ENCODE measurements at places on chromosomes 3 and 15.

DNA sequence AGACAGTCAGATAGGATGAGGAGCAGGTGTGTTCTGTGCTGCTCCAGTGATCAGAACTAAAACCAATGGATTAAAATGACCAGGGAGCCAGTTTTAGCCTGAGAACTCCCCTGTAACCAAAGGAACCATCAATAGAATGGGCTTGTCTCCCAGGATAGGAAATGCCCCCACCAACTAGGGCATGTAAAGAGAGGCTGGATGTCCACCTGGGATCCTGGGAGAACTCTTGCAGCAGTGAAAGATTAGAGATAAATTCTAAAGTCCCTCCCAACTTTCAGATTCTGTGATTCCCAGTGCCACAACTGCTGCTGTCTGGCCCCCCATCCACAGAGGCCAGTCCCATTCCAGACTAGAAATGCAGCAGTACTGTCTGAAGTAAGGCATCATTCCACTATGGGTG lies 33.8 kb downstream of the HDC start:
- no peak for DNase-seq

GRCh38 chr15:79089890-79090486 lies 592 bp downstream of the RASGRF1 start:
- DNase-seq = no peak

DNA sequence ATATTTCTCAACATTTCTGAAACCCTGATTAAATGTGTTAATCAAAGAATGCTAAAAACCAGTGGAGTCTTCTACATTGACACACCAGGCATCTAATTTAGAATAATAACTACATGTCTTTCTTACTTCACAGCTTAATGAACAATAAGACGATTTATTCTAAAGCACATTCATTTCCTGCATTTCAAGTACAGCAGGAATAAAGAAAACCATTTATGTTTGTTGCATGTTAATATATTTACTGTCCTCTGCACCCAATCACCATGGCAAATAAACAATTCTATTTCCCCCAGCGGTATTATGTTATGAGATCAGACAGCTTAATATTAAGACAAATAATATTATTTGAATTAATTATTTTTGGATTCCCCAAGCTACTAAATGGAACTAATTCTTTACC lies 1336.3 kb upstream of the CADM2 start:
- no peak for DNase-seq

DNA sequence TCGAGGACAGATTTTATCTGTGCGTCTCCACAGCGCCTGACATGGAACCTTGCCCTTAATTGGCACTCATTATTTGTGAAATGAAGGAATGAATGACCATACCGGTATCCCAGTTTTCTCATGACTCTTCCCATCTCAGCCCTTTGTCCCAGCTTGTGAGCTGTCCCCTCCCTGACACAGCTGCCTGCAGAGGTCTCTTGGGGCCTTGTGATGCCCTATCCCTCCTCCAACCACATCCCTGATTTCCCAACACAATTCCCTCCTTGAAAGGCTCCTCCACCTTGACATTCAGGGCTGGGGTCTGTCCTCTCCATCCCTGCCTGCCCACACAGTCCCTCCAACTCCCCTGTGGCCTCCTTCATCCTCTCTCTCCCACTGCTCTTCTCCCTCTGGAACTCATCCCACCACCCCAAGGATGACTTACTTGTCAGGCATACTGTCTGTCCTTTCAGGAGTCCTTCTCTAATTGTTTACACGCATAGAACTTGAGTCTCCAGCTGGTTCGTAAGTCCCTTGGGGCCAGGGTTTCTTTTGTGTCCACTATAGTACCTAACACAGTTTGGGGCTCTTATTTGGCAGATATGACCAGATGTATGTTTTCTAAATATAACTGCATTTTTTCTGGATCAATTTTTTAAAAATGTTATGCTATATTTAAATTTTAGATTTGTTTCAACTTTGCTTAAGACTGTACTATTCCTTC lies 35.6 kb upstream of the FILIP1L start:
- DNase-seq = no peak

DNA sequence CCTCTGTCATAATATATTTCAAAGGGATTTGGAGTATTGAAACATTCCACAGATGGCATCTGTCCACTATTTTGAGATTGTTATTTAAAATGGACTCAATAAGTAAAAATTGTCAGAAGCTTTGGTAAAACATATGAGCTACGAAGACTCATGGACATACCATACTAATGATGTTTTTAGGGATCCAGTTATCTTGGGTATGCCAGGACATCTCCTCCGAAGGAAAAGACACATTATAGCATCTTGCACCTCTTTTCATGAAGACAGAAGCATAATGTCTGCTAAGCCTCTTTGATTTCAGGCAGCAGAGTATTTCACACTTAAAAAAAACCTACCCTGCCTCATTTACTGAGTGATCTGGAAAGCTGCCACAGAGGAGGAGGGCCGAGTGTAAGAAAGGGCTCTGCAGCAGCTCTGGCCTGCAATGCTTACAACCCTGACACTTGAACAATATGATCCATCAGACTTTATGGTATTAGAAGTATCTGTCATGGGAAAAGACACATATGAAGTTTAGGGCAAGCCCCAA lies 284.8 kb downstream of the TUSC7 start:
- DNase-seq = no peak
